Stimulated activated CD4-positive, alpha-beta T cell treated with anti-CD3 and anti-CD28 coated beads, Interleukin-1b, Interleukin-23, amount 100 ng/mL, for 1 hour (primary cell): ENCODE measurements at places on chromosomes 2 and 18.

- no peak for DNase-seq
These were observed 160.8 kb upstream of the CAVIN2 start for GRCh38 chr2:192007581-192008228.

- DNase-seq: no peak
These were observed 215.4 kb downstream of the KCNE4 start for GRCh38 chr2:223267160-223267951.

DNA sequence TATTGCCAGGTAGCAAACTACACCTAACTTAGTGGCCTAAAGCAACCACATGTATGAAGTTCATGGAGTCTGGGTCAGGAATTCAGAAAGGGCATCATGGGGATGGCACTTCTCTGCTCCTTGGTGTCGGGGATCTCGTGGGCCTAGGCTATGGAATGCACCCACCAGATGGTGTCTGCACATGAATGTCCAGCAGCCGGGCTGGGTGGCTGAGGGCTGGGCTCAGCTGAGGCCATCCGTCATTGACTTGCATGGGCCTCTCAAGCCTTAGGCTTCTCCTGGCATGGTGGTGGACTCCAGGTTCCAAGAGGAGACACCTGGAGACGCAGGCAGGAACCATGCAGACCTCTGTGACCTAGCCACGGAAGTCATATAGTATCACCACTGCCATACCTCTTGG, 26.0 kb upstream of the RPL31 start:
- DNase-seq: no peak

- no peak for DNase-seq
These were observed 246.7 kb downstream of the BABAM2 start for GRCh38 chr2:28137221-28137620.

- no peak for DNase-seq
These were observed 1.1 kb downstream of the METAP1D start for GRCh38 chr2:172000696-172001361.

- DNase-seq: no peak
These were observed at the start of gene CNDP1 for GRCh38 chr18:74534150-74534969. CNDP1 (plus strand) TSS chr18:74534500; CDS start chr18:74534668, 168 bp downstream.

DNA sequence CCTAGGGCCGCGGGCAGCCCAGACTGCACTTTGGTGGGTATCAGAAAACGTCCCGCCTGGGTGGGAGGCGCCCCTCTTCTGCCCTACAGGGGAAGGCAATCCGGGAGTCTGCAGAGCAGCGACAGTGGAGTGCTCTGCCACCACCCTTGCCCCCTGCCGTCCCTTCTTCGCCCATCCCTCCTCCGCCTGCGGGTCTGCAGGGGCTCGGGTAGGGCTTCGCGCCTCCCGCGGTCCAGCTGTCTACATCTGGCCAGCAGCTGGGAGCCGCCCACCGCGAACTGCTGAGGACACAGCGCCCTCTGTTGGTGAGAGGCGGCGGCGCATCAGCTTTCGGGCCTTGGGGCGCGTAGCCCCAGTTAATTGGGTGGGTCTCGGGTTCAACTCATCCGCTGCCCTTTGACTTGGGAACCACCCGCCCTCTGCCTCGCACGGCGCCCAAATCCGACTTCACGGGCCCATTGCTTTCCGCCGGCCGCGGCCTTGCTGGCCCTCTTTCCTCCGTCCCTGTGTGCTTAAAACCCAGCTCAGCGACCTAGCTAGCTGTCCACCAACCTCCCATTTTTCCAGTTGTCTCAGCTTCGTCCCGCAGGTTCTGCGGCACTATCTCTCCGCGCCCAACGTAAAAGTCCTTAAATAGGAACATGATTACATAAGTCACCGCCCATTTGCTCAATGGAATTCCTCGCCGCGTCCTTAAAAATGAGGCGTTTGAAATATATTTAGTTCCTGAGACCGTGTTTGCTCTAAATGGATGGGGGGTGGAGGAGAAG, 17.6 kb downstream of the WNT10A start:
- peak; percentile 53 for DNase-seq
